Activated T-helper 1 cell treated with anti-CD3 and anti-CD28 coated beads, Interleukin-2, amount 50 U/mL, for 16 hours (primary cell): ENCODE measurements at places on chromosomes 3 and 15.

DNA sequence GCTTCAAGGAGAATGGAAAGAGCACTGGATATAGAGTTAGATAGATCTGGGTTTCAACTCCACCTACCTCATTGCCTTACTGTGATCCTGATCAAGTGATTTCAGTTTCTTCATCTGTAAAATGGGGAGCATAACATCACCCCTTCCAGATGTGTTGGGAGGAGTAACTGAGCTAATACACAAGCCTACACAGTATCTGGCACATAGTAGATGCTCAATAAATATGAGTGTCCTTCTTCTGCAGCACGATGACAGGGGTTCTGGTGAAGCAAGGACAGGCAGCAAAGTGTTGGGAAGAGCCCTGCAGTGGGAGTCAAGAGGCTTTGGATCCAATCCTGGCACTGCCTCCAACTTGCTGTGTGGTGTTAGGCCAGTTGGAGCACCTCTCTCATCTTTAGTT lies 270.0 kb downstream of the UACA start:
- no peak for DNase-seq

DNA sequence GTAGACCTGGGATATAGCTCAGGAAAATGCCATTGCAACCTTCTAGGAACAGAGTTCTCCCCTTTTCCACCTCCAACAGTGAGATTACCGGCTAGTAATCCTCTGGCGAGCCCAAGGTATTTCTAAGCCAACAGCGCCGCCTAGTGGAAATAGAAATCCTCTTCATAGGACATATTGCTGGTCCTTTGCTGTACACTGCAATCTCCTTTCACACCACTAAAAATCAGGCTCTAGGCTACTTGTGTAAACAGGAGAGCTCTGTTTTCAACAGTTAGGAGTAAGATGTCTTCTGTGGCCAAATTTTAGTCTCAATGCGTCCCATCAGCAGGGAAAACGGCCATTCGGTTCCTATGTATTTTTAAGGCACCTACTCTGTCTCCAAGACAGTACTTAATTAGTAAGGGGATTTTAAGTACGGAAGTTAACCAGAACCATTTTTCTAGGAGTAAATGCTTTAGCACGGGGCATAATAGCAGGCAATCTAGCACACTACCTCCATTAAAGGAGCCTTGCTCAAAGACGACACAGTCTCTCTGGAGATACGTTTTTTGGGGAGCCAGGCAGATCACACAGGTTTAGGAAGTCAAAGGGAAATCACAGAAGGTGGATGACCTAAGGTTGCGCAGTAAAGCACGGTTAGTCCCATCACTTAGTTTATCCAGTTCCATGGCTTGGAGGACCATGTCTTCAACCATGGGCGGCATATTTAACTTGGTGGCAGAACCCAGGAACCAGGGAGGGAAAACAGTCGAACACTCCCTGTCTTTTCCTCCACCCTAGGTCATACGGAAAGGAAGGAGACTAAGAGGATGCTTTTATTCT lies 43.8 kb downstream of the NCEH1 start:
- DNase-seq, result peak; percentile 35

DNA sequence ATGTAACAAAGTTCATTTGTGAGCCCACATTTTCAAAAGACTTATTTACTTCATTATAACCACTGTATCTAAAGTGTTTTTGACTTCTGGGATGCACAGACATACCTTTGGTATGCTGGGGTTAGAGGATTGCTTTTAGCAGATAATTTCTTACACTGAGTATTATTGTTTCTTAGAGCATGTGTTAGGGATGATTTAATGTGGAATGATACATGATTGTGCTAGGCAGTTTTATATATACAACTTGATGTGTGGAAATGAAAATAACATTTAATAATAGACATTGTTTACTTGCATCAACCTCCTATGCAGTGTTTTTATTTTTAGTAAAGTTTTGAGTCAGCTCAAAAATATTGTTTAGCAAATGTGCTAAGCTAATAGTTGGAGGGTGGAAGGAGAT lies 3.4 kb downstream of the KIF23 start:
- DNase-seq, result no peak

- DNase-seq, result no peak
Observed at GRCh38 chr15:26773067-26773877, 406 bp upstream of the GABRB3 start.

GRCh38 chr15:95940431-95940985 lies 390.0 kb upstream of the NR2F2 start:
- DNase-seq, result no peak

- DNase-seq, result no peak
Observed at GRCh38 chr3:149042789-149043386, 43.4 kb downstream of the HLTF start.

- no peak for DNase-seq
Observed at GRCh38 chr3:114331007-114331406, 37.2 kb downstream of the TIGIT start.

DNA sequence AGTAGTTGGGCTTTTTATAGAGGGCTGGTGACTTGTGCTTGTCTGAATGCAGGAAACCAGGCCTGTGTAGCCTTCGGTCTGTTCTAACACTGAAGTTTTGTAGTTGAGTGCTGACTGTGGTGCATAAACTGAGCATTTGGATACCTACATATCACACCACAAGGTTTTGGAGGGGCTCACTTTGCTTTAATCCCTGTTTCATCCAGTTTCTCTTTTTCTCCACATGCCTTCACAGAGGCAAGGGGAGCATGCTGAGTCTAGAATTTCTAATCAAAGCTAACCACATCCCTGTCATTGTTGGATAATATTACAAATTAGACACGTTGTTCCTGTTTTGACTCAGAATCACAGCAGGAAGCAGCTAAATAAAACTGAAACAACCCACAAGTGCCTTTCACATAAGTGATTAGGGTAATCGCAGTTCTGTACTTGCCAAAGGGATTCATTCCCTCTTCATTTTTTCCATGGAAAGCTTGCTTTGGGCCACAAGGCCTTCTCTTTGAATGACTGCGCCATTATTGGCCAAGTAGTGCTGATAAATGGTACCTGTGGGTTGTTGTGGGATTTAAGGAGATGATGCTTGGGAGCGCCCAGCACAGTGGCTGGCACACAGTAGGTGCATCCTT lies 48.9 kb downstream of the TGFBR2 start:
- DNase-seq, result no peak

- no peak for DNase-seq
Observed at GRCh38 chr3:23537101-23537551, 268.6 kb upstream of the UBE2E1 start.

GRCh38 chr15:63677778-63678177 lies 80.6 kb downstream of the FBXL22 start:
- DNase-seq, result no peak

DNA sequence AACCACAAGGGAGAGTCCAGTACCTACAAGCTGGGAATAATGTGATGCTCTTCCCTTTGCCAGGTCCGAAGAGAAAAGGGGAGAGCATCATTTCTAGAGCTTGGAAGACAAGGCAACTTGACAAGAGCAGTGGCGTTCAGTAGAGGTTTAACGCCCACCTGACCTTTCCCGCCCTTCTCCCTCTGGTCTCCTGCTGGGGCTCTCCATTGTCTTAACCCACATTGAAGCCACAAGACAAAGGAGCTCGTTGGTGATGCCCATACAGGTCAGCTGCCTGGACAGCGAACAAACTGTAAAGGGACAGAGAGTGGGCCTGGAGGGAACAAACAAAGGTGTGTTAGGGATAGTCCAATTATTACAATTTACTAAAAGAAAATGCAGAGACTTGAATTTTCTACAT lies 13.1 kb upstream of the DUT start:
- DNase-seq, result no peak

DNA sequence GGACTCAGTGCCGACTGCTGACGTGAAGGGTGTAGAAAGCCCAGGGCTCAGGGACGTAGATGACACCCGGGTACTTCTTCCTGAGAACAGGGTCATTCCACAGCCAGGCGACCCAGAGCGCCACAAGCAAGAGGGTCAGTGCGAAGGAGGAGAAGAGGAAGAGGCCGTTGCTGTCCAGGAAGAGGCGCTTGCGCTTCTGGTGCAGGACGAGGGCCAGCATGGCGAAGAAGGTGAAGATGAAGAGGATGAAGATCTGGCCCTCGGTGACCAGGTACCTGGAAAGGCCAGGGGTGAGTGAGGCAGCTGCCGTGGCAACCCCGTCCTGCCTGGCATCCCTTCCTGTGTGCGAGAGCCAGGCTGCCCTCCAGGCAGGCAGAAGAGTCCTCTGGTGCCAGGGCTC lies 3.0 kb upstream of the CALML4 start:
- DNase-seq, result no peak

DNA sequence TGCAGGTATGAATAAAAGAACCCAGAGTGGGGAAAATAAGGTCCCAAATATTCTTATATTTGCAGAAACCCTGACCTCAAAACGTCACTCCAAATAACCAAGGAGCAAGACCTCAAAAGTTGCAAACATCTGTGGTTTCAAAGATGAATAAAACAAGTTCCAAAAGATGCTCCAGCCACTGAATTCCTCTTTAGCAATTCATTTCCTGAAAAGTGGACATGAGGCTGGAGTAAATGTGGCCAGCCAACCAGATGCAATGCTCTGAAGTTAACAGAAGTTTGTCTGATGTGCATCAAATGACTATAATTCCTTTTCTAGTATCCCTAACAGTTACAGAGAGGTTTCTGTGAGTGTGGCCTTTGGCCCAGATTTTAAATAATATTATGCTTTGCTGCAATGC lies 71.2 kb upstream of the WNT5A start:
- no peak for DNase-seq

DNA sequence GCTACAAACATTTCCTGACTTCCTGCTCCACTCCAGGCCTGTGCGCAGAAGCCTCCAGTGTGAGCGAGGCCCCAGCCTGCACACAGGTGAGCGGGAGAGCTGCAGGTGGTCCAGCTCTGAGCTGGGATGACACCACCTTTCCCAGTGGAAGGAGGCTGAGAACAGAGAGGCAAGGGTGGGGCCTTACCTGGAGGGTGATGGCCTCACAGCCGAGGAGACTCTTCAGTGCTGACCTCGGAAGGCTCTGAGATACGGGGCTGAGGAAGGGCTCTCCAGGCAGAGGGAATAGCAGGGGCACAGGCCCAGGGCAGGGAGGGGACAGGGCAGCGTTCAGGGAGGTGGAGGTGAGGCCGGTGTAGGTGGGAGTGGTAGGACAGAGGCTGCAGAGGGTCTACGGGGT lies 70.8 kb downstream of the EFCAB12 start:
- DNase-seq, result no peak

GRCh38 chr3:123667784-123668183 lies 82.9 kb upstream of the HACD2 start:
- no peak for DNase-seq

DNA sequence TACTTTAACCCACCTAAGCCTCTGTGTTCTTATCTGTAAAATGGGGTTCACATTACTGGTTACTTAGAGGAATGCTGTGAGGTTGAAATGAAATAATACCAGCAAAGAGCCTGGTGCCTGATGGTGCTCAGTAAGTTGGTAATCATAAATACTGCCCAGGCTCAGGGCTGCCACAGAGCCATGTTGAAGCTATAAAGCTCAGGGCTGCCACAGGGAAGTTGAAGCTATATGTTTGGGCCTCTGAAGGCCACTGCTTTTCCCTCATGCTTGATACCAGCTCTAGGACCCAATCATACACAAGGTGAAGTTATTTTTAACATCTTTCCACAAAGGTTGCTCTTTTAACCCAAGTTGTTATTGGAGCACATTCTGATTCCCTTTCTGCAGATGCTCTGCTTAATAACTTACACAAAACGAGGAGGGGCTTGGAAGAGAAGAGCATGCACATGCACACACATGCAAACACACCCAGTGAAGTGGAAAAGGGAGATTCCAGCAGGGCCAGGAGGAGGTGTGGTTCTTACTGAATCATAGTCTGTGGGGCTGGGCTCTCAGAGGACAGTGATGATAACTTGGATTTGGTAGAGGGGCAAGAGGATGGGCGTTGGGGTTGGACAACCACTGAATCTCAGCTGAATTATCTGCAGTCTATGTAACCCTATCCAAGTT lies 17.4 kb downstream of the PARP14 start:
- DNase-seq, result no peak

DNA sequence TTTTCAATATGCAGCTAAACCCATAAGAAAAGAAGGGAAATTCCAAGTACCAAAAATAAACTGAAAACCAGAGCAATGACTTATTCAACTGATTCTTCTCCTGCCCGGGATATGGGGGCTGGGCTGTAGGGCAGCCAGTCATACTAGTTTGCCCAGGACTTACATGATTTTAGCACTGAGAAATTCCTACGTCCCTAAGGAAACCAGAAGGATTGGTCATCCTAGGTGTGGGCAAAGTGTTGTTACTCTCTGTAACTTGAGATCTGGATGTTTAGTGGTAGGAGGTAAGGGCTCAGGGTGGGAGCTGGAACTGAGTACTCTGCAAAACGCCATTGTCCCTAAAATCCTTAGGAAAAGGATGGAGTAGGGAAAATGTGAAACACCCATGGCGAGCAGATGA lies 1.2 kb upstream of the DAZL start:
- no peak for DNase-seq

DNA sequence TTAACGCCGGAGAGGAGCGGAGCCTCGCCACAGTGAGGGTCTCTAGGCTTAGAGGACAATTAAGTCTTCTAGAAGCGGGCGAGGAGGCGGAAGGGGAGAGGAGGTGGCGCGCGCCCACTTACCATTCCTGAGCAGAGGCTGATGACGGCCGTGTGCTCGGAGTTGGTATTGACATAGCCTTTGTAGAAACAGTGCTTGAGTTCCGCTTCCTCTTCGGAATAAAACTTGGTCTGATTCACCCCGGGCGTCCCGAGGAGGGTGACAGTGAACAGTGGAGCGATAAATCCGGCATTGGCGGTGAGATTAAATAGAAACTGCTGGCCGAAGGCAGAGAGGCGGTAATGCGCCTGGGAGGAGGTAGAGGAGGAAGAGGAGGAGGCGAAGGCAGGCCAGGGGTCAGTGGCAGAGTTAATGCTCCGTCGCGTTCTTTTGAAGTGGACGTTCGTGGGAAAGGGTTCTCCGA lies 1.3 kb downstream of the ADAMTS9 start:
- DNase-seq, result no peak

DNA sequence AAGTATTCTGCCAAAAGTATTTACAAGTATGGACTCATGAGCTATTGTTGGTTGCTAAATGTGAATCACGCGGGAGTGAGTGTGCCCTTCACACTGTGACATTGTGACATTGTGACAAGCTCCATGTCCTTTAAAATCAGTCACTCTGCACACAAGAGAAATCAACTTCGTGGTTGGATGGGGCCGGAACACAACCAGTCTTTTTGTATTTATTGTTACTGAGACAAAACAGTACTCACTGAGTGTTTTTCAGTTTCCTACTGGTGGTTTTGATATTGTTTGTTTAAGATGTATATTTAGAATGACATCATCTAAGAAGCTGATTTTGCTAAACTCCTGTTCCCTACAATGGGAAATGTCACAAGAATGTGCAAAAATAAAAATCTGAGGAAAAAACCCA lies 30.3 kb downstream of the SYNM start:
- DNase-seq, result no peak

GRCh38 chr3:151620071-151620470 lies 113.7 kb upstream of the AADACL2 start:
- DNase-seq, result no peak

GRCh38 chr15:57387564-57388076 lies 11.3 kb downstream of the CGNL1 start:
- no peak for DNase-seq

DNA sequence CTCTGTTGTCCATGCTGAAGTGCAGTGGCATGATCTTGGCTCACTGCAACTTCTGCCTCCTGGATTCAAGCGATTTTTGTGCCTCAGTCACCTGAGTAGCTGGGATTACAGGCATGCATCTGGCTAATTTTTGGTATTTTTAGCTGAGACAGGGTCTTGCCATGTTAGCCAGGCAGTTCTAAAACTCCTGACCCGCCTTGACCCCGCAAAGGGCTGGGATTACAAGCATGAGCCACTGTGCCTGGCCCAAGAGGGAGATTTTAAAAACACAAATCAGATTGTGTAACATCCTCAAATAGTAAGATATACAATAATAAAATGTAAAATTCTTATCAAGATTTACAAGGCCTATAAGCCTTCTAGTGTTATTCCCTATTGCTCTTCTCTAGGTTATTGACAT lies 62.5 kb upstream of the PHLDB2 start:
- no peak for DNase-seq
